ENCODE measurements at places on chromosomes 3 and 15.

DNA sequence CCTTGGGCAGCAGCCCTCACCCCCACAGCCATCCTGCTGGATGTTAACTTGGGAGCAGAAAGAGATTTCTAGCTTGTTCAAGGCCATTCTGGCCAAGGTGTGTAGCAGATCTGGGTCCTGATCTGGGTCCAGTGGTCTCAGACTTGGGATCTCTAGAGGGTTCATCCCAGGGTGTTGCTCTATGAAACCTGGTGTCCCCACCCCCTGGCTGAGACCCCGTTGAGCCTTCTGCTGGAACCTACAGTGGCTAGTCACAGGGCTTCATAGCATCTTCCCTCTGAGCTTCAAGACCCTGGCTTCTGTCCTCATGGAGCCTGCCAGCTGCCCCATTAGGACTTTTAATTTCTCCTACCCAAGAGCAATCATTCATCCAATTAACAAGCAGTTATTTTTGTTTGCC is 64.3 kb downstream of the EPHB1 start:
- no peak for DNase-seq

- DNase-seq: no peak
Observed at GRCh38 chr15:81809543-81809942, 236.3 kb downstream of the MEX3B start.

- DNase-seq: no peak
Observed at GRCh38 chr15:62879770-62880169, 162.8 kb upstream of the TPM1 start.

DNA sequence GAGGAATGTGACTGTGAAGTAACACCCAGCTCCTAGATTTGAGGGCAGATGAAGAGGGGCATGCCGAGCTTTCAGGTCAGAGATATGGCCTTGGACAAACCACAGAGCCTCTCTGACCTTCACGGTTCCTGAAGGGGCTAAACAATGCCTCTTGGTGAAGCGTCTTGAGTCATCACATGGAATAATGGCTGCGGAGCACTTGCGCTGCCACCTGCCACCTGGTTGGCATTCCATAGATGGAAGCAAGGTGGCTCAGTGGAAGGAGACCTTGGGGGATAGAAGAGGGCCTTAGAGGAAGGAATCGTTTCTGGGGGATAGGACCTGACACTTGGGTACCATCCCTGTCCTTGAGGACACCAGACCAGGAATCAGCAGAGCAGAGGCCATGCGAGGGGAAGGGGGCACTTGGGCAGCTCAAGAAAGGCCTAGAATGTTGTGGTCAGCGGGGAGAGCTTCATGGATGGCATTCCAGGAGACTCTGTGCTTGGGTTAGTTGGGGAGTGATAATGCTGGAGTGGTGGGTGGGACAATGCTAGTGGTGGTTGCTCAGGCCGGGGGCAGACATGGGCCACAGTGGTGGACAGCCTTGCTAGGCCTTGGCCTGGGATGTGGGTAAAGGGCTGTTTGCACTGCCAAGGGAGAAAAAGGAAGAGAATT is 12.6 kb downstream of the MRAS start:
- DNase-seq: no peak

GRCh38 chr3:160049988-160050387 is 61.4 kb downstream of the IL12A start:
- no peak for DNase-seq

- DNase-seq: no peak
Observed at GRCh38 chr3:22117751-22118346, 366.8 kb upstream of the ZNF385D start.

DNA sequence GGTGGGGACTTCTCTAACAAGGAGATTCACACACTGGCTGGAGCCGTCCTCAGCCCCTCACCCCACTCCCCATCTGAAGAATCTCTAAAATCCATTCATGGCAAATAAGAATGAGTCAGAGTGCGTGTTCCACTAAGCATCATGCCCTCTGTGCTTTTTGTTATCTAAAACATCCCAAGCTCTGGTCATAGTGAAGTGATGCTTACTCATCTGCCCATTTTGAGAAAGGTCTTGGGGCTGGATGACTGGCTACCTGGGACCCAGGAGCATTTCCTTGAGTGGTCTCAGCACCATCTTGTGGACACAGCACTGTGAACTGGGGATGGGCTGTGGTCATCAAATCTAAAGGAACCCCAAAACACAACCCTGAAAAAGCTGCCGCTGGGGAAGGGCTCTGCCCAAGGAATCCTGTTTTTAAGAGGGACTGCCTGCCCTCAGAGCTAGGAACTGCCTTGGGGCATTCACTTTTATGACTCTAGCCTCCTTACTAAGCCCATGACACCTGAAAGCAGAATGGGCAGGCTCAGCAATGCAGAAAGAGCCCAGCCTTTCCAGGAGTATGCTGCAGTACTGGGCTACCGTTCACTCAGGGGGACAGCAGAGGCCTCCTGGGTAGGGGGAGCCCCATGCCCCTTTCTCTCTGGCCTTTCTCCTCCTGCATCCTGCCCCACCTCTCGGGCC is 53.5 kb downstream of the ZBTB38 start:
- DNase-seq: no peak

- no peak for DNase-seq
Observed at GRCh38 chr3:42023380-42023779, 61.5 kb upstream of the ULK4 start.

DNA sequence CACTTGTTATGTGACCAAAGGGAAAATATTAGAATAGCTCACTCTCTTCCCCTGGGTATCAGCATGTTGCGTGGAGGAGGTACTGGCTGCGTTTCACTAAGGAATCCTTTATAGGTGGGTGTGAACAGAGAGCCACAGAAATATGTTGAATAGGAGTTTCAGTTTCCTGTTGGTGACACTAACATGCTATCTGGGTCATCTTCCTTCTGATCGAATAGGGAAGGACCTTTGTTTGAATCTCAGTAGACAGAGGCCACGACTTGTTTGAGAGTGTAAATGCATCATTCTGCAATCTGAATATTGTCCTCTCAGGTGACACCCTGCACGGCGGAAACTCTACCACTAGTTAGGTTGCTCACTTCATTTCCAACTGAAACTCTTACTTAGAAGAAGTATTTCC is 157.9 kb upstream of the SLC2A2 start:
- DNase-seq: no peak

- peak; percentile 62 for DNase-seq
Observed at GRCh38 chr3:118628704-118629341, 405.8 kb downstream of the IGSF11 start.

DNA sequence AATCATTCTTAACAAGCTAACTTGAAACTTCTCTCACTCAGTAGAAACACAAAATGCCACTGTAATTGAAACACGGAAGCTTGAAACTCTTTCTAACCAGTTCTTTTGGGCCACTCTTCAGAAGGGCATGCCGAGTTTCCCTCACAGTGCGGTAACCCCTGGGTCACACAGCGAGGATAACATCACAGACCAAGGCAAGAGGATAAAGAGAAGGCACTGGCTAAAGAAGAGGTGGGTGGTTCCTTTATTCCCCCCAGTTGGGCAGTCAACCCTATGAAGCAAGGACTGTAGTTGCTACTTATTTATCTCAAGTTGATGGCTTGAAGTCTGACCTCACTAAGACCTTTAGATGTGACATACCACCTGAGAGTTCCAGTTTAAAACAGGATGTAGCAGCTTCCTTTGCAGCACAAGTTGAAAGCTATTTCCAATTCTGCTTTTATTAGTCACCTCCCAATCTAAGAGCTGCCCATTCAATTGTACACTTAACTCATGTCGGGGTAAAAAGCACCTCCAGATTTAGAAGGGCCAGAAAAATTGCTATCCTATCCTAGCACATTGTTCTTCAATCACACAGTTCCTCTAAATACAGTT is 272.4 kb downstream of the TIGIT start:
- no peak for DNase-seq

GRCh38 chr15:61195116-61196002 is 33.7 kb downstream of the RORA start:
- DNase-seq: no peak

DNA sequence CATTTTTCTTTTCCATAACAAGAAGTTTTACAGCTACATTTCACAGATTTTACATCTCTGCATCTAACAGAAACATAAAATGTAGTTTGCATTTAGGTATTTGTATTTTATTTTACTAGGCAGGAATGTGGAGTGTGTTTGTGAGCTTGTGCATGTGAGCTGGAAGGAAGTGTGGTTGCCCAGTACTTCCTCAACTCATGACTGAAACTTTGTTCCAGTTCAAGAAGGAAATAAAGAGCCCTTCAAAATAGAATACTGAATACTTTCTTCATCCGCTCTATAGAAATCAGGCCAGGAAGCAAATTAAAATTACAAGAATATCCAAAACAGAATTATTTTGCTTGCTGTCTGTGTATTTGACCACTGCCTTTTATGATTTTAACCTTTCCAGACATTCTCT is 81.3 kb downstream of the CHL1 start:
- DNase-seq: no peak

GRCh38 chr15:71612869-71613268 is 197.5 kb upstream of the NR2E3 start:
- DNase-seq: no peak

GRCh38 chr3:99253963-99254355 is 352.5 kb upstream of the DCBLD2 start:
- DNase-seq: no peak

- no peak for DNase-seq
Observed at GRCh38 chr15:53434174-53434678, 325.2 kb downstream of the WDR72 start.

DNA sequence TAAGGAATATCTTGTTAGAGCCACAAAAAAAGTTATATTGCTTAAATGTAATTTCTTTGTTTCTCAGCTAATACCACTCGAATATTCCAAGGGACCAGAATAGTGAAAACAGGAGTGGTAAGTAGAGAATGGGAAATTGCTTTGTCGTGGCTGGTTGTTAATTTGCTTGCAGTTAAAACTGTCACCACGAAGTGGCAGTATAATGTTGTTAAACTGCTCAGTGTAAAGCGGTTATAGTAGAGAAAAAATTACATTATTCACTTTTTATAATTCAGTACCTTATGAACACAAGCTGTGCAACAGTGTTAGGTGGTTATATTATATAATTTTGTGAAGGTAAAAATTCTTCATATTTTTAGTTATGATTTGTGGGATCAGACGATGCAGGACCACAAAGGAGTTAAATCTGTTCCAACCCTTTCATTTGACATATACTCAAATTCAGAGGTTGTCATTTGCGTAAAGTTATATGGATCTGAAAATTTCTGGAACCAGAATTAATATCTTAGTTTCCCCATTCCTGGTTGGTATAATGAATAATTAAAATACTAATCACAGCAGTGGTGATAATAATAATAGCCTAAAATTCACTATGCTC is 171.8 kb downstream of the FEZF2 start:
- DNase-seq: no peak

- no peak for DNase-seq
Observed at GRCh38 chr3:169344465-169344864, 319.0 kb downstream of the MECOM start.

- no peak for DNase-seq
Observed at GRCh38 chr3:79047581-79047980, 720.2 kb downstream of the ROBO1 start.

- DNase-seq: no peak
Observed at GRCh38 chr15:27813139-27813538, 286.0 kb downstream of the OCA2 start.

- no peak for DNase-seq
Observed at GRCh38 chr3:177729956-177730681, 532.8 kb upstream of the TBL1XR1 start.

DNA sequence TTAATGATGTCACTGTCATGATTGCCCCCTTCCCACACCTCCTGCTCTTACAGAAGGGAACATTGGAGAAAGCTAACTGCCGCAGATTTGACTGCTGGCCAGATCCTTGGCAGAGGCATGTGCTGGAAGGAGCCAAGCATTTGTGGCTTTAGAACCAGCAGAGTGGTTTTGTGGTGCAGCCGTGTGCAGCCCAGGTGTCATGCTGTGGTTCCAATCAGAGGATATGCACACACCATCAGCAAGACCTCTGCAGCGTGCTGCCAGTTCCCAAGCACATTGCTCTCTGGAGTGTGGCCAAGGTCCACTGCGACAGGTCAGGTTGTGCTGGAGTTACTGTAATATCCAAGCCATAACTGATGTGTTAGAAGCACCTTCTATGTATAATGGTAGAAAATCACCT is 61.6 kb downstream of the OTOL1 start:
- no peak for DNase-seq

DNA sequence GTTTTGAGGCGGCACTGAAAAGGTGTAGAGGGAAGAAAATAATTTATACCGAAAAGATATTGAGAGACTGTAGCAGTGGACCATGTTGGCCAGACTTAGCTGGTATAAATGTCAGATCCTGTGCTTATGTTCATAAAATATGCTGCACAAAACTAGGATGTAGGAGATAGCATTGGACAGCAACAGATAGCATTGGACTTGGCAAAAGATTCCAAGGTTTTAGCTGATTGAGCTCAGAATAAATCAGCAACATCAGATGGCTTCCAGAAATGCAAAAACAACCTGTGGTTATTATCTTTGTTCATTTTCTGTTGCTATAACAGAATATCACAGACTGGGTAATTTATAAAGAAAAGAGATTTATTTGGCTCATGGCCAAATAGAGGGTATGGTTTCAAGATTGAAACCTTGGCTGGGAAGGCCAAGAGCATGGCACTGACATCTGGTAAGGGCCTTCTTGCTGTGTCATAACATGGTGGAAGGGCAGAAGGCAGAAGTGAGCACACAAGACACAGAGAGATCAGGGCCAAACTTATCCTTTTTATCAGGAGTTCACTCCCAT is 34.7 kb downstream of the SLC28A1 start:
- no peak for DNase-seq

DNA sequence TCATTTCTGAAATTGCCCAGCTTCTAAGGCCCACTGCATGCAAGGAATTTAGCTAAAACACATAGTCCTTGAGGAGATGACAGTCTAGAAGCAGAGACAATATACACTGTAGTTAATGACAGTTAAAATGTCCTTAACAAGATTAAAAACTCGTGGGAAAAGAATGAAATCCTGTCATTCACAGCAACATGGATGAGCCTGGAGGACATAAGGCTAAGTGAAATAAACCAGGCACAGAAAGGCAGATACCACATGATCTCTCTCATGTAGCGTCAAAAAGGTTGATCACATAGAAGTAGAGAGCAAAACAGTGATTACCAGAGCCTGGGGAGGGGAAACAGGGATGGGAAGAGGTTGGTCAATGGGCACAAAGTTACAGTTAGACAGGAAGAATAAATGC is 36.3 kb upstream of the GOLGA8J start:
- no peak for DNase-seq

DNA sequence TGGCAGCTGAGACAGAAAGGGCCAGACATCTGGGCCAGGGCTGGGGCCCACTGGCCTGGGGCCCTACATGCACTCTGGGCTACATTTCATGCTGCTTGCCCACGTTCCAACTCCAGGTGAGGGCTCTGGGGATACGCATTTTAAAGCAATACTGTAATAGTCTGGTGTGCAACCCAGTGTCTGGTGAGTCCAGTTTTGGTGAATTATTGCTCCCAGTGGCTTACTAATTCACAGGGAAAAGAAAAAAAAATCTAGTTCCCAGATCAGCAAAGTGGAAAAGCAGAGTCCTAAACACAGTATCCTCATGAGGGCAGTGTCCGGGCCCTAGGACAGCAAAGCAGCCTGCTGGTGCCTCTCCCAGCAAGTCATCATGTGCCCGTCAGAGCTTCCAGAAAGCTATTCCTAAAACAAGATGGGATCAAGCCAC is 82.4 kb downstream of the CCNL1 start:
- DNase-seq: no peak

- DNase-seq: no peak
Observed at GRCh38 chr3:12299026-12299425, 10.2 kb downstream of the PPARG start.

GRCh38 chr3:75224412-75224811 is 439.7 kb upstream of the FRG2C start:
- DNase-seq: no peak
